Stimulated activated CD4-positive, alpha-beta T cell treated with anti-CD3 and anti-CD28 coated beads, Interleukin-1b, Interleukin-23, amount 100 ng/mL, for 1 hour (primary cell): ENCODE measurements at places on chromosomes 7 and 10.

- DNase-seq, result no peak
These were observed 53.2 kb upstream of the MTPN start for GRCh38 chr7:136030330-136030729.

DNA sequence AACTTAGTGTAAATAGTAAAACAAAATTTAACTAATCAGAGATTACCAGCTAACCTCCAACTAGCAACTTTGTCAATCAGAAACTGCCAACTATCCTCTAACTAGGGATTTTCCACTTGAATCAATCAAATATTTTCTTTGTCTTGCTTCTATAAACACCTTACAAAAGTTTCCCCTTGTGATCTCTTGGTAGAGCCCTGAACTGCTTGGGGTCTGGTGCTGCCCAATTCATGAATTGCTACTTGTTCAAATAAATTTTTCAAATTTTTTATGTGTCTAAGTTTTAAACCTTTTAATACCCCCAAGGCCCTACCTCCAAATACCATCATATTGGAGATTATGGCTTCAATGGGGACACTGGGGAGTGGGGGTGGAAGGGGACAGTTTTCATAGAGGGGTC is 24.0 kb upstream of the AKR1B1 start:
- no peak for DNase-seq

GRCh38 chr7:110894111-110894510 is 196.8 kb upstream of the LRRN3 start:
- DNase-seq, result no peak

- no peak for DNase-seq
These were observed 239.5 kb downstream of the KIAA1217 start for GRCh38 chr10:24448351-24448999.

GRCh38 chr7:116317907-116318306 is 107.6 kb downstream of the TES start:
- no peak for DNase-seq

DNA sequence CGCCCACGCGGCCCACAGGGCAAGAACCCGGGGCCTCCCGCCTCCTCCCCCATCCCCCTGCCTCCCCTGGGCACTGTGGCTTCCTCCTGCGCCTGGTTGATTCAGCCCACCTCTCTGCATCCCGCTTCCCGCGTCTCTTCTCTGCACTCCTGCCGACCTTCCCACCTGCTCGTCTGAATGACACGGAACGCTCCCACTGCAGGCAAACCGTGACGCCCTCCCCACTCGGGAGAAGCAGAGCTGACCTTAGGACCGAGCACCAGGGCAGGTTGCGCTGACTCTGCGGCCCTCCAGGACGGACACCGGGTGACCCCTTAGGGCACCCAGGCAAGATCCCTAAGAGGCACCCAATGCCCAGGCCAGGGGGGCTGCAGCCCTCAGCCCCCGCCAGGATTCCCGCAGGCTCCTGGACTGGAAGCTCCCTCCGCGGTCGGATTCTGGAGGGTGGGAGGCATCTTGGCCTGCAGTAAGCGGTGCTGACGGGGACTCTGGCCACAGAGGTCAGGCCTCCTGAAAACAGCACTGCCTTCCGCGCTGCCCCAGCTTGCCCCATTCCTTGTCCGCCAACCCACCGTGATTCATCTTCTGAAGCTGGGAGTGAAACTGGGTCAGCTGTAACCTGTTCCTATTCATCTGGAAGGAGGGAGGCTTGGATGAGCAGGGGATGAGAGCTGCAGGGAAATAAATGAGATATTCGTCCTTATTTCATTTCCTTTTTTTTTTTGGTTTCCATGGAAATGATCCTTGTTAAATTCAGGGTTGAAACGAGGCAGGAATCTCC is 990 bp downstream of the CALML3 start:
- no peak for DNase-seq

DNA sequence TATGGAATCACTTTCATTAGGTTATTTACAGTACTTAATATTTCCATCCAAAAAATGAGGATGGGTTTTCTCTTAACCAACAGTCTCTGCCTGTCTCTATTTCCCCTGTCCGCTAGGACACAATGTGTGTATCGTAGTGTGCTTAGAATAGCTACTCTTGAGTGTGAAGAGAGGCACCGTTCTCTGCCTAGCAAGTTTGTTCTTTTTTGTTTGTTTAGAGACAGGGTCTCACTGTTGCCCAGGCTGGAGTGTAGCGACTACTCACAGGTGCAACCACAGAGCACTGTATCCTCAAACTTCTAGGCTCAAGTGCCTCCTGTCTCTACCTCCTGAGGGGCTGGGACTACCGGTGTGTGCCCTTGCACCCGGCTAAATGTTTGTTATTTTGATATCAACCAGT is 121.9 kb downstream of the ANK3 start:
- DNase-seq, result no peak

DNA sequence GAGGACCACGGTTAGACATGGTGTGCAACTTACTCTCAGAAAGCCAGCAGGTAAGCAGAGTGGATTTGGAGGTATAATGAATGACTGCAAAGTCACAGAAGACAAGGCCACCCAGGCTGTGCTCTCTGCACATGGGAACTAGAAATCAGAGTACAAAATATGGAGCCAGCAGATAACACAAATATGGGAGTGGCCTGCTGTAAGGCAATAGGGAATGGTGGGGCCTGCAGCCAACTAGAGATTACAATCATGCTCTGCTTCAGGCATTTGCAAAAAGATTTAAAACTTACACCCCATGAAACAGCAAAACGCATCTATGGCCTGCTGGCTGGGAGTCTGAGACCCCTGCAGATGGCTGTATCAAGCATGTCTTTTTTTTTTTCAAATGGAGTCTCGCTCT is 47.0 kb downstream of the RGS10 start:
- DNase-seq, result no peak

DNA sequence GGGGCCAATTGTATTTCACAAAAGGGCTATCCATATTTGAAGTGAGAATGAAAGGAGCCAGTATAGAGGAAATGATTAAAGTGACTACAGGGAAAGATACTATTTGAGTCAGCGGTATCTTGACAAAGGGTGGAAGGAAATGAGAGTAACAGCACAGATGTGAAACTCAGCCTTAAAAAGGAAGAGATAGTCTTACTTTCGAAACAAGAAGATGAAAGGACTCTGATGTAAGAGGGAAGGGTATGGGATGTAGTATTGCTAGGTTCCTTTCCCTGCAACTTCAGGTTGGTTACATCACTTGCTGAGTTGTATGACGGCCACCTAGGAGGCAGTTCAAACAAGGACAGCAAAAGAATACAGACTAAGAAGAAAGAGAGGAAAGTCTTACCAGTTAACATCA is 13.7 kb downstream of the CISD1 start:
- DNase-seq, result no peak

DNA sequence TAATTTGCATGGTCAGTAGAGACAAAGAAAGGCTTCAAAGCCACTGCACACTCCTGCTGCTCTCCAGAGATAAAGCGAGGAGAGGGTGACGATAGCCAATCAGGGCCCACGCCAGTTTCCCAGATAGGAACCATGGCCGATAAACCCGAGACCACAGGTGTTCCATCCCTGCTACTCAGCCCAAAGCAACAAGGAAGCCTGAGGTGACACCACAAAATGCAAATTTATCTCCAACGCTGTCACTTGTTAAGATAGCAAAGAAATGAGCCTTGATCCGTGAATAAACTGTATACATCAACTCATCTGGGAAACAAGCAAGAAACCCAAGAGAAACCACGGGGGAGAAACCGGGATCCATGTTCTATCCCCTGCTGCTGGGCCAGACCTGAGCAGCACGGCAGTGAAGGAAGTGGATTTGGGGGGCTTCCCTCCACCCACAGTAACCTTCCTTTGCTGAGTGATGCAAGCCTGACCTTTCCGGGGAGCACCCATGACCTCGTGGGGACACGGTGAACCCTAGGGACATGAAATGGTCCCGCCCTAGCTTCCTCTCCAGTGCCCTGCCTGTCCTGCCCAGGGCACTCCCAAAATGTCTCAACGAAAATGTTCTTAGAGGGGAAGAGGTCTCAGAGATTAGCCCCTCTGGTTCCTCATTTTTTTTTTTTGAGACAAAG is 164.6 kb downstream of the PTPRN2 start:
- DNase-seq, result no peak

DNA sequence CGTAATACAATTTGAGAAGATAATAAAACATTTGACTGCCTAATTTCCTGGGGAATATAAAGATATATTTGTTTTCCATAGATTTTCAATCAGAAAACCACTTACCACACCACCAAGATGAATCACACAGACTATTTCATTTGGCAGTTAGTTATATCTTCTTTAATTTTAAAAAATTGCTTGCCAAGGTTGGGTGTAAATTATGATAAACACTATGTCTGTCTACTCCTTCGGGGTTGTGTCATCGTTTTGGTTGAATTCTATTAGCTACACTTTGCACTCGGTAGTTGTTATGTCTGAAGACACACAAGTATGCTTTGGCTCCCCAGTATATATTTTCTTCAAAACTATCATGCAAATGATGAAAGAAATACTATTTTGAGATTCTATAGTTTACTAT is 594.8 kb upstream of the SEMA3D start:
- DNase-seq, result no peak

DNA sequence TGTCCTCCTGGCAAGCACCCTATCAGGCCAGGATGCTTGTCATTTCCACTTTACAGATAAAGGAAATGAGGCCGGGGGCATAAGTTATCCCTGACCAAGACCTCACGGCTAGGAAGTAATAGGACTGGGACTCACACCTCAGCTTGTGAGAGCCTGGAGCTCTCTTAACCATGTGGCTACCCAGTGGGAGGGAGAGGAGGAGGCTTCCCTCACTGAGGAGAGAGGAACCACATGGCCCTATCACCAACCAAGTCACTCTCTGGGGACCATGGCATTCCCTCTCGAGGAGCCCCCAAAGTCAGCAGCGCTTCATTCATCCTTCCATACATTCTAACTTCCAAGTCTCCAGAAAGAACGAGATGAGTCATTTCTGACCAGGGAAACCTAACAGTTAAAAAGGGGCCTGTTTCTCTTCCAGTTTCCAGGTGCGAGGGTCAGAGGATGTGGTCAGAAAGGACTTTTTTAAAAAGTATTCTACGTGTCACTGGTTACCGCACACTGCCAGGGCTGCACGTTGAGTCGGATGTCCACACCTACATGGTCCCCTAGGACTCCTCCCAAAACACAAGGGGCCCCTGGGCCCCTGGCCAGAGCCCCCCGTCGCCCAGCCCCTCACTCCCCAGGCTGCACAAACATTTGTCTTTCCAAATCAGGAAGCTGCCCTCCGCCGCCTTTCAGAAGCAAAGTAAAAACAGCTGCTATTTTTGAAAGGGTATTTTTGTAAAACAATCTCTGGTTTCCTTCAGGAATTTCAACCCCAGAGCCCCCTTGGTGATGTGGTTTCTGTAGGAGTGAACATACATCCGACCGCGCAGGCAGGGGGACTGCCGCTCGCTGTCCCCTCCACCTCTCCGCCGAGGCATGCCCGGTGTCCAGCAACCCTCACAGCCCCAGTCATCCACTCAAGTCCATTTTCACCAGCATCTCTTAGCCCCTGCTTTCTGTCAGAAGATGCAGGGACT is 128.2 kb upstream of the CHST15 start:
- no peak for DNase-seq

GRCh38 chr10:129023082-129023481 is 444.0 kb upstream of the MGMT start:
- no peak for DNase-seq

- no peak for DNase-seq
These were observed 96.4 kb downstream of the SLIT1 start for GRCh38 chr10:97089209-97089870.

- no peak for DNase-seq
These were observed 104.4 kb upstream of the MACROH2A2 start for GRCh38 chr10:69948261-69948660.

DNA sequence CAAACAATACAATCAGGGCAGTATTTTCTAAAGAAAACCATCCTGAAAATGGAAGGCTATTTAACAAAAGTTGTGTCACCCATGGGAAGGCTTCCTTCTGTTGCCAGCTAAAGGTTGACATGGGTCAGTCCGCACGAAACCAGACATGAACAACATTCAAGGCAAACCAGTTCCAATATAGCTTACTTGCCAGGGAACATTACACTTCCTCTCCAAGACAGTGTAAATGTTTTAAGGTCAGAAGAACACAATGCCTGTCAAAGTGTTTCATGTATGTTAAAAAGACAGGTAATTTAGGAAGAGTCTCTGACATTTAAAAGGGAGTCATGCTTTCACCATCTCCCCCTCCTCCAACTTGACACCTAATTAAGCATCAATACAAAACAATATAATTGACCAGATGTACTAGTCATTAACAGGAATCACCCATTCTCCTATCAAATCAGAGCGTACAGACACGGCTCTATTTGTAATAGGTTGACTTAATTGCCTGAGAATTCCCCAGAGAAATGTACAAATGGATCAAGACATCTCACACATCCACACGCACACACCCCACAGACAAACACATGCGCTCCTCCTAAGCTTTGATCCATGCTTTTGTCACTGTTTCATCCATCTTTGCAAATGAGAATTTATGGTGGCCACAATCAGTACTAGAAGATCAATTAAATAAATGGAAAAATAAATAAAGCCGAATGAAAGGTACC is 69.5 kb downstream of the CACNA2D1 start:
- no peak for DNase-seq

- DNase-seq, result no peak
These were observed 90.9 kb upstream of the TNRC18 start for GRCh38 chr7:5514440-5515035.

DNA sequence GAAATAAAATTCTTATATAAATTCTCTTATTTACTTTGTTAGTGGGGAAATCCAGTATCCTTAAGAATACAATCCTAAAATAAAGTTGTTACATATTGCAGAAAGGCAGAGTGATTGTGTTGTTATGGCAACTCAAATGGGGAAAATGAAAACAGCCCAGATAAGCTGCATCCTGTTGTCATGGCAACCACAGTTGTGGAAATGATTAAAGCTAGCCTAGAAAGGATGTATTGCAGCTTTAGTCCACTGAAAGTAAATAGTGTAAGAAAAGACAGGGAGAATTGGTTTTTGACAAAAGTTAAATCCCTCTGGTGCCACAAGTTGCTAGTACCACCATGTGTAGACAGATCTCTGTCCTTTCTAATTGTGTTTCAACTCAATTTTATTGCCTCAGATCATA is 43.2 kb downstream of the BTRC start:
- DNase-seq, result peak; percentile 13

- DNase-seq, result no peak
These were observed 8.4 kb downstream of the SFRP5 start for GRCh38 chr10:97763411-97763810.

DNA sequence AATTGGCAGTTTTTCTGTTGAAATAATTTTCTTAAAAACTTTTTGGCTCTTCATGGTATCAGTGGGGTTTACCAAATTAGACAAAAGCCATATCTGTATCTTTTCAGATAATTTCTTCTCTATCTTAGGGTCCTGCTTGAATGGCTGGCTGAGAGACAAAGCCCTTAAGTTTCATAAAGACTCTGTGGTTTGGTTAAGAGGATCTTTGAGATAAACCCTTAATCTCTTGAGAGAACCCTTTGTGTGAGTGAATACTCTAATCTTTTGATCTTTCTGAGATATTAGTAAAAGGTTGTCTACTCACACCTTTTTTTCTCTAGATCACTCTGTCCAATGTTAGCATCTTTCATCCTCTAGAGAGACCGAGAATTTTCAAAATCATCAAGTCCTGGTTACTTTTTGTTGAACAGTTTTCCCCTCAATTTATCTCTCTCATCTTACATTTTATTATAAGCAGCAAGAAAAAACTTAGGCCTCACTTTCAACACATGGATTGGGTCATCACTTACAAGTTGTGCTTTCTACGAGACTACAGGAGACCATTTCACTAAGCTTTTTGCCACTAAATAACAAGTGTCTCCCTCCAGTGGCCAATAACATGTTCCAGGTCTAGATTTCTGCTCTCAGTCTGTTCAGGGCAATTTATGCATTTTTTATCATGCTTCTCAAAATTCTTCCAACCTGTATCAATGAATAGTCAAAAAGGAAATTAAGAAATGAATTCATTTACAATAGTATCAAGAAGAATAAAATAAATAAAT is 28.4 kb downstream of the DNAJC9 start:
- no peak for DNase-seq
